ENCODE measurements at places on chromosomes 16 and 17. TPM values are rescaled to one million over a fixed set of nuclear protein-coding genes. Genes with fewer than 3 reads are reported as not detected.

DNA sequence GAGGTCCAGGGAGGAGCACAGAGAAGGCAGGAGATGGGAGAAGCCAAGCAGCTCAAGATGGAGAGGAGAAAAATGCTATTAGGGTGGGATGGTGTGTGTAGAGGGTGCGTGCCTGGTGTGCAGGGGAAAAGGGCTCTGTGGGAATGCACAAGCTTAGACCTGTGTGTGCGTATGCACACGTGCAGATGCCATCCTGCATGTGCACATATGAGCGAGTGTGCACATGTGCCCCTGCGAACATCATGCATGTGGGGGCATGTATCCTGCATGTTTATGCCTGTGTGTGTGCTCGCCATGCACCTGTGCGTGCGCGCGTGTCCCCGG, 438 bp upstream of the KCNJ12 start:
- DNase-seq = no peak

DNA sequence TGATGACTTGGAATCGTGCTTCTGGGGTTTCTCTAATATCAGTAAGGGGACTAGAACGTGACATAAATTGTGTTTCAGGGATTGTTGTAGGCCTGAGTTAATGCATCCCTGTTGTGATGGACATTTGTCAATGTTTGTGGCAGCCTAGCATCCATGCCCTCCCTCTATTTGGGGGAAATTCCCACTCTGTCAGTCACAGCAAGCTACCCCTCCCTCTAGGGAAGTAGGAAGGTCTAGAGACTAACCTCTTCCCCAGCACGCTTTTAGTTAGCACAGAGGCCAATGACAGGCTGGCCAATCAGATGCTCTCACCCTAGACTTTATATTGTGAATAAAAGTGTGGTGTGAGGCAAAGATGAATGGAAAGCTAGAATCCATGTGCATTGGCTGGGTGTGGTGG, 32.4 kb upstream of the NF1 start:
- DNase-seq = no peak

- no peak for DNase-seq
Measured at GRCh38 chr17:63688396-63689020, 11.4 kb downstream of the LIMD2 start.

DNA sequence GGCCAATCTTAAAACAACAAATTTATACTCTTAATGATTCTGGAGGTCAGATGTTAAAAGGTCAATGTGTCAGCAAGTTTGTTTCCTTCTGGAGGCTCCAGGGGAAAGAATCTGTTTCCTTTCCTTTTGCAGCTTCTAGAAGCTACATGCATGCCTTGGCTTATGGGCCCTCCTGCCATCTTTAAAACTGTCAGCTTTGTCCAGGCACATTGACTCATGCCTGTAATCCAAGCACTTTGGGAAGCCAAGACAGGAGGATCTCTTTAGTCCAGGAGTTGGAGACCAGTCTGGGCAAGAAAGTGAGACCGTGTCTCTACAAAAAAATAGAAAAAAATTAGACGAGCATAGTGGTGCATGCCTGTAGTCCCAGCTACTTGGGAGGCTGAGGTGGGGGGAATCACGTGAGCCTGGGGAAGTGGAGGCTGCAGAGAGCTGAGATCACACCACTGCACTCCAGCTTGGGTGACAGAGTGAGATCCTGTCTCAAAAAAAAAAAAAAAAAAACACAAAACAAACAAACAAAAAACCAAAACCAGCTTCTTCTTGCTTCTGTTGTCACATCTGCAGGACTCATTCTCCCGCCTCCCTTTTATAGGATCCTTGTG, 58.3 kb downstream of the NOS2 start:
- no peak for DNase-seq

The ZNF423 gene
- 22.9 TPM for total RNA-seq

DNA sequence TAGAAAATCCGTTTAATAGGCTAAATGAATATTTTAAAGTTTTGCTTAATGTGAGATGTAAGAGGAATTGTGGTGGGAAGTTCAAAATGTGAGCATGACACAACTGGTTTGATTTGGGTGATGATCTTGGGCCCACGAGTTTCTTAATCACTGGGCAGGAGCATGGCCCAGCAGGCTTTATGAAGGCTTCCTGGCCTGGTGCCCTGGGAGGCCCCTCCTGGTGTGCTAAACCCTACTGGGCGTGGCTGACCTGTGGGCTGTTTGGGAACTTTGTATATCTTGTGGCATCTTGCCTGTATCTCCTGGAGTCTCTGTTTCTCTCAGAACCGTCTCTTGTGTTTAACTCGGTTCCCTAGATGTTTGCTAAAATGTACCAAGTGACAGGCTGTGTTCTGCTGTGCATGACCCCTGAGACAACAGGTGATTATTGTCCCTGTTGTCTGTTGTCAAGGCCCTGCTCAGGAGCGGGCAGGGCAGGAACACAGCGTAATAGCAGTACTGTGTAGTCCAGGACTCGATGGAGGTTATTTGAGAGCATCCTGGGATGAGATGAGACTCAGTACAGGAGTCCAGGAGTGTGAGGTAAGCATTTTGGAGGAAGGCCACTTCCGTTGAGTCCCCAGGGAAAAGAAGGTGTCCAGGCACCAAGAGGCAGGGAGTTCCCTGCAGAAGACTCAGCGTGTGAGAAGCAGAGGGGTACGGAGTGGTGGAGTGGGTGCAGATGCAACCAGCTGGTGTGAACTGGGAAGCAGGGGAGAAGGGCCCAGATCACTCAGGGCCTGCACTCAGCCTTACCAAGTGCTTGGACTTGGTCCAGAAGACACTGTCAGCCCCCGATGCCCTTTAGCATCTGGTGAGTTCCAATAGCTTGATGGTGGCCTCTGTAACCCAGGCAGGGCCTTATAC, 48.5 kb downstream of the B9D1 start:
- no peak for DNase-seq

The SMG6 gene
- 33.2 TPM for total RNA-seq

GRCh38 chr16:5922686-5923085, 825.1 kb upstream of the EEF2KMT start:
- DNase-seq = no peak
